ENCODE measurements at places on chromosomes 4 and X. TPM values are rescaled to one million over a fixed set of nuclear protein-coding genes. Genes with fewer than 3 reads are reported as not detected.

GRCh38 chrX:120517936-120518335, 42.8 kb downstream of the CUL4B start:
- no peak for DNase-seq
- H3K27ac ChIP-seq: no peak overlapping the region
- H3K36me3 ChIP-seq: peaks cover 2% of the 10 kb centered on the region
- H3K27me3 ChIP-seq: no peaks in the 10 kb centered on the region
- H3K4me3 ChIP-seq: no peak overlapping the region
- H3K4me1 ChIP-seq: no peaks in the 10 kb centered on the region

The FAM47A gene
- not detected for total RNA-seq

GRCh38 chr4:174398728-174399127, 115.0 kb downstream of the CEP44 start:
- no peaks in the 10 kb centered on the region for H3K27me3 ChIP-seq
- peaks cover 8% of the 10 kb centered on the region for H3K4me1 ChIP-seq
- H3K4me3 ChIP-seq: no peak overlapping the region
- DNase-seq: no peak
- no peaks in the 10 kb centered on the region for H3K36me3 ChIP-seq

DNA sequence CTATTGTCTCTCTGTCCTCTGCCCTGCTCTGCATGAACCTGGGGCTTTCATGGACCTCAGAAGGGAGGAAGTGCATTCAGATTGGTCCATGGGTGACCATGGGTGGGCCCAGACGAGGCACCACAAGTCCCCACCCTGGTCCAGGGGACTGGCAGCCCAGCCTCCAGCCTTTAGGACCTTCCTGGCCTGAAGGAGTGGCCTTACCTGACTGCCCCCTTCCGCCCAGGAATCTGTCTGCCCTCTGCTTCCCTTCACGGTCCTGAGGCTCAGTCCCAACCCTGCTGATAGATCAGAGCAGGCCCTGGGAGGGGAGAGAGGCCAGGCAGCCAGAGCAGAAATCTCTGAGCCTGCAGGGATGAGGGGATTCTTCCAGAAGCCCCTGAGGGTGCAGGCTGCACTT, 455.4 kb downstream of the PCDH18 start:
- no peak for DNase-seq
- no peaks in the 10 kb centered on the region for H3K27me3 ChIP-seq
- no peak overlapping the region for H3K27ac ChIP-seq
- no peak overlapping the region for H3K4me3 ChIP-seq
- H3K4me1 ChIP-seq: no peaks in the 10 kb centered on the region

The KIAA0232 gene
- total RNA-seq: 24.1 TPM
